ENCODE measurements at places on chromosomes 1 and 21. TPM values are rescaled to one million over a fixed set of nuclear protein-coding genes. Genes with fewer than 3 reads are reported as not detected.
A peak's percentile ranks its signal among the peaks of the same experiment; 100 is the strongest.

- no peak for DNase-seq
These were observed 58.6 kb upstream of the IRF2BP2 start for GRCh38 chr1:234668577-234668955.

- no peak for DNase-seq
These were observed 17.2 kb upstream of the FGGY start for GRCh38 chr1:59279645-59280044.

DNA sequence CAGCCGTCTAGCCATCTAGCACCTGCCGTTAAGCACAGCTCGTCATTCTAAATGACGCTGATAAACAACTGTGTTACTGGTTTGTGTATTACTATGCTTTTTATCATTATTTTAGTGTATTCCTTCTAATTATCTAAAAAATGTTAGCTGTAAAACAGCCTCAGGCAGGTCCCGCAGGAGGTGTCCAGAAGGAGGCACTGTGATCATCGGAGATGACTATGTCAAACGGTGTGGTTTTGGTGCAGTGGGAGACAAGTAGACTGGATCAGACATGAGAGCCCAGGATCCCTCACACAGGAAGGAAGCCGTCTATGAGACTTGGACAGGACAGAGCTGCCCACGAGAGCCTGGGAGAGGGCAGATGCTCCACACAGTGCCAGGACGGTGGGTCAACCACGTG, 55.3 kb upstream of the COL6A1 start:
- no peak for DNase-seq

Gene SHCBP1L
- total RNA-seq: not detected

Gene RHBG
- 1.8 TPM for total RNA-seq

Gene HTR6
- not detected for total RNA-seq

Gene SUSD4
- total RNA-seq: 3.2 TPM

- no peak for DNase-seq
These were observed 32.2 kb downstream of the CLEC20A start for GRCh38 chr1:178464566-178464965.

Gene RNU1-1
- total RNA-seq: 3,235 TPM

Gene EDN2
- total RNA-seq: 0.48 TPM

- peak; percentile 93 for DNase-seq
These were observed at the start of gene SH2D5 for GRCh38 chr1:20732588-20733359. SH2D5 (minus strand) TSS chr1:20732703; CDS start chr1:20728044, 4,659 bp downstream.

Gene MPL
- 0.76 TPM for total RNA-seq

- DNase-seq: no peak
These were observed 211.9 kb upstream of the EDN2 start for GRCh38 chr1:41696381-41696780.

Gene PAPPA2
- total RNA-seq: 0.50 TPM
